ENCODE measurements at places on chromosomes 7 and 10.
A peak's percentile ranks its signal among the peaks of the same experiment; 100 is the strongest.

DNA sequence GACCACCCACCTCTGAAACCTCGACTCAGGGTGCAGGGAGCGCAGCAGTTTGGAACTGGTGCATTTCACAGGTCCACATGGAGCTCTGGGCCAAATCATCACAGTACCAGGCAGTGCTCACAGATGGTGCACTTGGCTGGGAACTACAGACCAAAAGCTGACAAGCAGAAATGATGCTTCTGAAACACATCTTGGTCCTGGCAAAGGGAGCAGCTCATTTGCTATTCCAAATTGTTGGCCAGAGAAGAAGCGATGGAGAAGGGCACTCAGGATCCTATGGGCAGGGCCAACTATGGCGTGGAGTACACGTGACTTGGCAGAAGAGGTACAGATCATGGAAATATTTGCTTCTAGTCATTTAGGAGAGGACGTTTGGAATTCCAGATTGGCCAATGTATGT lies 383.9 kb downstream of the CALN1 start:
- no peak for DNase-seq

DNA sequence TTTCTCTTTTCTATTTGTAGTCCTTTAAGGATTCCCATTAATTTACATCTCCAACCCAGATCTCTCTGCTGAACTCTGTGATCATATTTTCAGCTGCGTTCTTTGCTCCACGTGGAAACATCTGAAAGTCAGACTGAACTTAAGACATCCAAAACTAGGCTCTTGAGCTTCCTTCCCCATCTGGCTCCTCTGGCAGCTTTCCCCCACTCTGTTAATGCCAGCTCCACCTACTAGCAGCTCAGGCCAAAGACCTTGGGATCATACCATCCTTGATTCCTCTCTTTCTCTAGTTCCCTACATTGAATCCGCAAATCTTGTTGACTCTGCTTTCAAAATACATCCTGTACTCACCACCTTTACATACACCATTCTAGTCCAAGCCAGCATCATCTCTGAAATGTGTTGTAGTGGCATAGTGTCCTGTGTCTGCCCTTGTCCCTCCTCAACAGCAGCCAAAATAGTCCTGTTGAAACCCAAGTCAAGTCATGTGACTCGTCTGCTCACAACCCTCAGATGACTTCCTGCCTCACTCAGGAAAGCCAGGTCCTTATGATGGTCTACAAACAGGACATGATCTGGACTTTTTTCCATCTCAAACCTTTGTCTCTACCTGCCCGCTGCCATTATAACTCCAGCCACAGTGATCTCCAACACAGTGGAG lies 7.0 kb downstream of the REEP3 start:
- no peak for DNase-seq

GRCh38 chr10:132588301-132589013 lies 50.9 kb downstream of the INPP5A start:
- no peak for DNase-seq

GRCh38 chr7:24381894-24382505 lies 98.0 kb downstream of the NPY start:
- DNase-seq: no peak

DNA sequence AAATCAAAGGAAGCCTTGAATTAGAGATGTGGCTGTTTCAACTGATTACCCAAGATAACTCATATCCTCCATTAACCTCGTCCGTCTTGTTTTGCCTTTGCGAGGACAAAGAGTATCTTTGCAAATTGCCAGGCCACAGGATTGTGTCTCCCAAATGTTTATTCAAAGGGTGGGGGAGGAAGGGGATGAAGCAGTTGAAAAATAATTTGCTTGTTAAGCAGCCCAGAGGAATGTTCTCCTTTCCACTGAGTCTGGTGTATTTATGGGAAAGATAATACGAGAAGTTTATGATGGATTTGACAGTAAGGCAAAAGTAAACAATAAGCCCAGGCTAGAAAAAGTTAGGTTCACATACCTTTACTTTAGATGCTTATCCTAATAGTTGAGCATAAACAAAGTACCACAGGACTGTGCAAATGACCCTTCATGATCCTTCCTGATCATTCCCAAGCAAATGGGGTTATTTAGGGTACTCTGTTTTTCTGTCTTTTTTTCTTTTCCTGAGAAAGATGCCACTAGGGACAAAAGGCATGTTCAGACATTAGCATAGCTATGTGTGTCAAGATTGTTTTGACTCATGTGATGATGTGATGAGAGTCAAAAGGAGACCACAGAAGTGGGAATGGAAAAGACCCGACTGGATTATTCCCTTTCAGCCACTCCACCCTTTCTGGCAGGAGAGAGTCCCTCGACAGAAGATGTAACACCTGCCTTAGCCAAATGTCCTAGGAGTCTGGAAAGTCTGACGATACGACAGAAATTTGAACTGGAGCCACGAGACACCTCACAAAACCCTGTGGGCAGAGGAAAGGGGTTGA lies 243.0 kb upstream of the GLI3 start:
- no peak for DNase-seq

DNA sequence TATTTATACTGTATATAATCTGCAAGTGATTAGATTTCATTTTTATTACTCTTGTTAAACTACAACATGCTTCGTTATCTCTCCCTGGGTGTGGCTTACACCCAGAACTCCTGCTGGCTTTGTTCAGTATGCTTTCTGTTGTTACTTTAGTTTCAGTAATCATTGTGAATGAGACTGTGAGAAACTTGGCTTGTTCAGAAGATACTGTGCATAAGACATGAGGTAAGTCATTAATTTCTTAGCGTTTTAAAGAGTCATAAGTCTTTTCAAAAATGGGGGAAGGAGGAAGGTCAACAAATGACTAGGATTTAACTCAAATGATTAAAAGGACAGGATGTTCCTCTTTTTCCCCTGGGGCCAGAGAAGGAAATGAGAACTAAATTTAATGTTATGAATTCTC lies 11.6 kb upstream of the ADD3 start:
- DNase-seq: no peak

GRCh38 chr7:105743351-105744090 lies 132.9 kb downstream of the ATXN7L1 start:
- DNase-seq: no peak

DNA sequence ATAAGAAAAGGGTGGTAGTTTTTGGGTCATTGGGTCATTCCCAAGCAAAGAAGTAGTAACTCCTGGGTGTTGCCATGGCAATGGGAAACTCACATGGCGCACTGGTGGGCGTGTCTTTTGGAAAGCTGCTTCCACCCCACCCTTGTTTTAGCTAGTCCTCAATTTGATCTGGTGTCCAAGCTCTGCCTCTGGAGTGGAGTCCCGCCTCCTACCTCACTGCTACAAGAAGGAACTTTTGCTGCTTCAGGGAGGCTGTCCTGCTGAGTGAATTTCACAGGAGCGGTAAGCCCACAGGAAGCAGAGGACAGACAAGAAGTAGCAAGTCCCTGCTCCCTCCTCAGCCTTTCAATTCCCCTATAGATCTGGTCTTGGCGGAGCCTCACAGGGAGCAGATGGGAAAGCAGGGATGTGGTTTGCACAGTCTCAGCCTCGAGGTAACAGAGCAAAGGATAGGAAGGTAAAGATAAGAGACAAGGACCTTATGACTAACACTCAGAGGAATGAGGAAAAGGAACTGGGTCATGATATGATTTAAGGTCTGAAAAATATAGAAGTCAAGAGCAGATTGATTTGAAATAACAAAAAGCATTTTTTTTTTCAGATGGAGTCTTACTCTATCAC lies 700.3 kb downstream of the TNS3 start:
- DNase-seq: no peak

DNA sequence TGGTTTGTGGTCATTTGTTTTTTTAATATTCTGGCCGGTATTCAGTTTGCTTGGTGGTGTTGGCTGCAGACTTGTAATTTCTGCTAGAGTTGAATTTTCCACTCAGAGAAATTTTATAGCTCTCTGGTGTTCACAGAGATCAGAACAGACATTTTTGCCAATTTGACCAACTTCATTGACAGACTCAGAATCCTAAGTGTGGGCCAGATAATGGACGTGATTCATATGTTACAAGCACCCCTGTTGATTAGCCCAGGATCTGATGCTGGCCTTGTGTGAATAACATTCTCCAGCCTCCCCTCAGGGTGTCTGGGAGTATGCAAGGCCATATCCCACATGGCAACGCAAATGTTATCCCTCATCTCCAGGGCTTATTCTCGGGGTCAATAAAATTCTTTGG lies 283.8 kb downstream of the C7orf25 start:
- no peak for DNase-seq

GRCh38 chr10:102208311-102209035 lies 17.6 kb upstream of the ELOVL3 start:
- DNase-seq: no peak

DNA sequence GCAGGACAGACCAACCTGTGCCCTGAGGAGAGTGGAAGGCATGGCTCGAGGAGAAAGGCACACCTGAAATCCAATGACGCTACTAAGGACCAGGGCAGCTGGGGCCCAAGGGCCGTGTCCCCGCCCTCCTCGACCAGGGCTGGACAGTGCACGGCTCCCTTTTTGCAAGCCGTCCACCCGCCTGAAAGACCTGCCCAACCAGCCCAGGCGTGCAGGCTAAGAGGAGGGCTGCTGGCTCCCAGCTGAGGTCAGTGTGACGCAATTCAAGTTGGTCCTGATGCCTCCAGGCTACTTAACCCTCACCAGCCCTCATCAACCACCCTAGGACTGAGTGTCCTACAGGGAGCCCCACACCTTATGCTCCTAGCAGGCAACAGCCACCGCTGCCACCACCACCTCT lies 69.3 kb downstream of the DLG5 start:
- no peak for DNase-seq

DNA sequence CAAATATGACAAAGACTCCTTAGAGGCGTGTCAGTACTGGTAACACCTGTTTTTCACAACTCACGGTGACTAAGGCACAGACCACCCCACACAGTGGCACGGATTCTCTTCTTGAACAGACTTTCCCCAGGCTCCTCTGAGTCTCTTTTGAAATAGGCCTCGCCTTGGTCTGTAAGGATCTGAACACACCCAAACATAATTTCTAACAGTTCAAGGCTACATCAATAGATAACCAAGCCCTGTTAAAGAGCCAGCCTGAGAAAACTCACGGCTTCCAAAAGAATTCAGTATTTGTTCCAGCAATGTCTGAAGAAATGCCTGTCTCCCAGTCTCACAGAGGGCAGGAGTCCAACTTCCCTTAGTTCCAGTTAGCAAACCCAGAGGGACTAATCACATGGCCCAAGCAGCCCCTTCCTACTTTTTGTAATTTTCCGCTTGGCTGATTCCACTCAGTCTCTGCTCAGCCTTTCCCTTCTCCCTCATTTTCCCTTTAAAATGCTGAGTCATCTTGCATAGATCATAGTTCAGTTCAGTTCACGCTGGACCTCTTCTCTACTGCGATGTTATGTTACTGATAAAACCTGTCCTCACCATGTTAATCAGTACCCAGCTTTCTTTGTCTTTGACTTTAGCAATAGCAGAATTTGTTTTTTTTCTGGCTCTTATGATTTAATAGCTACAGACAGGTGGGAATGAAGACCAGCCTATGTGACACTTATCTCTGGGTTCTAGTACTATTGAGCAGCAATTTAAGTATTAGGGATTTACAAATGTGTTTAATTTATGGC lies 22.6 kb upstream of the AKR1C3 start:
- peak; percentile 28 for DNase-seq

DNA sequence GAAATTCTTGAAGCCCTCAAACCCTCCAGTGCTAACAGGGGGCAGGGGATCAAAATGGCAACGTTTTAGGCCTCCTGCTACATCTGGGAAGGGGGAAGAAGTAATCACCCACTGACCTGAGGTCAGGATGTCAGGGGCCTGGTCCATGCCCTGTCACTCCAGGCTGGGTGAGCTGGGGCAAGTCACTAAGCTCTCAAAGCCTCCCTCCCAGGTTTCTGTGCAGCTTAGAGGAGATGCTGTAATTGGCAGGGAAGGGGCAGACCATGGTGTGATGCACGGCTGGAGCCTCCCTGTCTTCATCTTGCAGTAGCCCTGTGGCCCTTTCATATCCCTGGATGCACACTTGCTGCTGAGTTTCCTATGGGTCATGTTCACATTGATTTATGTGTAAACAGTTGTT lies 27.2 kb downstream of the LEP start:
- DNase-seq: no peak

DNA sequence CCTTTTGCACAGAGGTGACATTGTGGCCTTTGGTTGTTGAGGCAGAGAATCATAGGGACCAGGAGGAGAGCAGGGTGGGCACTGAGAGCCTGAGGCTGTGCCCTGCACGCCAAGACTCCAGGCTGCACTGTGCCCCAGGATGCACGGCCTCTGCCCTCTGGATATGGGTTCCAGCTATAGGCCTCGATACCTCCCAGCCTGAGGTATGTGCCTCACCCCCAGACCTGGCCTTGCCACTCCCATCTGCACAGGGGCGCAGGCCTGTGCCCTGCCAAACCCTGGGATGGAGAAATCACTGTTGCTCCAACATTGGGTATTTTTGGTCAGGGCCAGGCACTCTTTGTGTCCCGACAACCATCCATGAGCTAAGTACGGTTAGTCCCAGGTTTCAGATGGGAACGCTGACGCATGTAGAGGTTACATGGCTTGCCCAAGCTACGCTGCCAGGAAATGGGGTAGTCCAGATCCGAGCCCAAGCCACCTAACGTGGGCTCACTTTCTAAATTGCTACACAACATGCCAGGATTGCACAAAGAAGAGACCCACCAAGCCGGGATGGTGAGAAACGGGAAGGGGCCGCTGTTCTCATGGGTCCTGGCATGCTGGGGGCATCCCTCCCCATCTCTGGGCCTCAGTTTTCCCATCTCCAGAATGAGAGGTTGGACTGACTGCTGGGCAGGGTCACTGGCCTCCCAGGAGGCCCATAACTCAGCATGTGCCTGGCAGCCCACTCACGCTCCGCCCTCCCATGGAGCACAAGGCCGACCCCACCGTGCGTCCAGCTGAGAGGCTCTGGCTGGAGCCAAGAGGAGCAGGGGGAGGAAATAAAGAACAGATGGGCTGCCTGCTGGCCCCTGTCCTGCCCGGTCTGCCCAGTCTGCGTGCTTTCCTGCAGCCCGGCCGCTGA lies 44.2 kb downstream of the ZCCHC24 start:
- no peak for DNase-seq

GRCh38 chr10:33715303-33715975 lies 381.0 kb upstream of the NRP1 start:
- DNase-seq: no peak

DNA sequence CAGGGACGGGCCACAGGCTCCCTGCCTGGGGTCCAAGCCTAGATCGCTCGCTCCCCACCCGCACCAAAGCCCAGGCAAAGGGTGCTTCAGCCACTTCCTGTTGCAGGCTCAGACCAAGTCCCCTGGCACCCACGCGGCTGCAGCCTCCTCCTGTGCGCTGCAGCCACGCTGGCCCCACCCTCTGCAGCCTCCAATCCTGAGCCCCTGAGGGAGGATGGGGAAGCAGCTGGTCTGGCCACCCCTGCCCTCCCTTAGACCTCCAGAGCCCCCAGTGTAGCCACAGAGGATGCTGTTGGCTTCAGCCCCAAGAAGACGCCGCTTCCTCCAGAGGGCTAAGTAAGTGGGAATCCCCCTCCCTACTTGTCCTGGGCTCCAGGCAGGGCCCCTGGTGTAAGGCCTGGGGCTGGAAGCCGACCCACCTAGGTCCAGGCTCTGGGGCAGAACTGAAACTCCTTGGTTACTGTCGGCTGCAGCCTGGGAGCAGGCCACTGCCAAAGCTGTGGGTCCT lies 9.4 kb downstream of the LIMK1 start:
- DNase-seq: no peak

Measured in NCI-H774 (cell line).